ENCODE measurements at places on chromosomes 16 and 17. TPM values are rescaled to one million over a fixed set of nuclear protein-coding genes. Genes with fewer than 3 reads are reported as not detected.

ZG16 gene
- total RNA-seq, result not detected

CACNA1G gene
- total RNA-seq, result 0.78 TPM

TBC1D26 gene
- total RNA-seq, result 1.3 TPM

RPS2 gene
- total RNA-seq, result 3,461 TPM

KRT12 gene
- total RNA-seq, result 0.27 TPM

PLLP gene
- 1.8 TPM for total RNA-seq

ABI3 gene
- total RNA-seq, result not detected

KCNJ18 gene
- 0.19 TPM for total RNA-seq

- ATAC-seq, result no peak
Measured at GRCh38 chr16:48918520-48919258, 308.7 kb upstream of the N4BP1 start.

DNA sequence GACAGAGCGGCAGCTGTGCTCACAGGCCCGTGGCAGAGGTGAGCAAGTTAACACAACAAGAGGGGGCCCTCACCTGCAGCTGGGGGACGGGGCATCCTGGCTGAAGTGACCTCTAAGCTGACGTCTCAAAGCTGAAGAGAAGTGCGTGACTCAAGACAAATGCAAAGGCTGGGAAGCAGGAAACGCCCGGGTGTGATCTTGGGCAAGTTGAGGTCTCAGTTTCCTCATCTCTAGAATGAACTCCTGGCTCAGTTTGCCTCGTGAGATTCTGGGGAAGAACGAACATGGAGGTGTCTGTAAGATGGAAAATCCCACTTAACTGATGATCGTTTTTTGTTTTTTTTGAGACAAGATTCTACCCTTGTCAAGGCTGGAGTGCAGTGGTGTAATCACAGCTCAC, 40.1 kb upstream of the C1QL1 start:
- ATAC-seq, result no peak

DNA sequence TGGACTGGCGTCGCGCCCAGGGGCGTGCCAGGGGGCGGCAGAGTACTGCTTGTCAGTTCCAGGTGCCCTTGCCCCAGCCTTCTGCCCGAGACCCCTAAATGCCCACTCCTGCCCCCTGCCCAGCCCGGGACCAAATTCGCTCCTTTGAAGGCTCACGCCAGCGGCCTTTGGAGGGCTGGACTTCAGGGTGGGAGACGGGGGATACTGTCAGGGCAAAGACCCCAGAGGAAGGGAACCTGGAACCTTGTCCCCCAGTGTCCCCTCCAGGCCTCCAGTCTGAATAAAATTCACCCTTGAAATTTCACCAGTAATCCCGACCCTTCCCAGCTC, 737 bp downstream of the OTOP3 start:
- no peak for ATAC-seq

DNA sequence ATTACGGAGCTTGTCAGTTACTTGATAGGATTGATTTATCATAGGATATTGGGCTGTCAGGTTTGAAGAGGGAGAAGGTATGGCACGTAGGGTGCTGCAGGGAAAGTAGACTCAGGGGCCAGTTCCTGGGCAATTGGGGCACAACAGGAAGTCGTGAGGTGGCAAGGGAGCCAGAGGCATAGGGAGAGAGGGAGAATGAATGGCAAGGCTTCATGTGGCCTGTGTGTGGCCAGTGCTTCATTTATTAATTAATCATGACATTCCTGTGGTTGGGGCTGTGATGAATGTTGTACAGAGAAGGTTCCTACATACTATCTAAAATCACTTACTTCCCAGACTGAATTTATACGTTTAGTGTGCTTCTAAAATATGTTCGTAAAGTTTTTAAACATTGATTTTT, 19.3 kb downstream of the MFSD11 start:
- ATAC-seq, result no peak

DNA sequence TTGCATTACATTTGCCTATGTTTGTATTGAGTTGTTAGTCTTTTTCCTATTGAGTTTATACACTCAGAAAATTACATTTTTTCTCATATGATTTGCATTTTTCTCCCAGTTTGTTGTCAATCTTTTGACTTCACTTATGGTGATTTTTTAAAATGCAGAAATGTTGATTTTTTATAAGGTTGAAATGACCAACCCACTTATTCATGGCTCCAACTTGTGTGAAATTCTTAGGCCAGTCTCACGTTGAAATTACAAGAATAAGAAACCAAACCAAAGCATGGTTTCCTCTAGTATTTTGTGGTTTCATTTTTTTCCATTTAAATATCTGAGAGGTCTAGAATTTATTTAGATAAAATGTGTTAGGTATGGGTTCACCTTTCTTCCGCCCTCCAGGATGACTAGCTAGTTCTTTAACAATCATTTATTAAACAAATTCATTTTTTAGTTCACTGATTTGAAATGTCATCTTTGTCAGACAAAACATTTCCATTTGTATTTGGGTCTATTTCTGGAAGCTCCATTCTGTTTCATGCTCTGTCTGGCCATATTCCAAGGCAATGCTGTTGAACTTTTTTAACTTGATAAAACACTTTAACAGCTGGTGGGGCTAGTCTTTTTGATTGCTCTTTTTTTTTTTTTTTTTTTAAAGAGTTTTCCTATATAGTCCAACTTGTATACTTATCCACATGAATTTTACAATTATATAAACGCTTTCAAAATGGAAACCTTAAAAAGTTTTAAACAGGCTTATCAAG, 40.0 kb downstream of the FAM20A start:
- ATAC-seq, result peak; percentile 58

DNA sequence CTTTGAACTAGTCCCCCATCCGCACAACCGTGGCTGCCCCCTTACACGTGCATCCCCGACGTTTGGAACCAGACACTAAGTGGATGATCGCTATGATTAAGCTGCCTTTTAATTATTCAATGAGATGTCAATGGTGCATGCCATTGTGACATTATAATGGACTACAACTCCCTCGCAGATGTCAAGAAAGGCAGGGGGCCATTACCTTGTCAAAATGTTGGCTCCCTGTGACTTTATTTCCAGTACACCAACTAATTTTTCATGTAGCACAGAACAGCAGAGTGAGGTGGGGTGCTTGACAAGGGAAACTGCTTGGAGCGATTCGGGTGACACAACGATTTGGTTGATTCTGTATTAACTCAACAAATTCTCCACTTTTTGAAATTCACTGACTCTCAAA, 26.5 kb downstream of the ASIC2 start:
- ATAC-seq, result no peak

DNA sequence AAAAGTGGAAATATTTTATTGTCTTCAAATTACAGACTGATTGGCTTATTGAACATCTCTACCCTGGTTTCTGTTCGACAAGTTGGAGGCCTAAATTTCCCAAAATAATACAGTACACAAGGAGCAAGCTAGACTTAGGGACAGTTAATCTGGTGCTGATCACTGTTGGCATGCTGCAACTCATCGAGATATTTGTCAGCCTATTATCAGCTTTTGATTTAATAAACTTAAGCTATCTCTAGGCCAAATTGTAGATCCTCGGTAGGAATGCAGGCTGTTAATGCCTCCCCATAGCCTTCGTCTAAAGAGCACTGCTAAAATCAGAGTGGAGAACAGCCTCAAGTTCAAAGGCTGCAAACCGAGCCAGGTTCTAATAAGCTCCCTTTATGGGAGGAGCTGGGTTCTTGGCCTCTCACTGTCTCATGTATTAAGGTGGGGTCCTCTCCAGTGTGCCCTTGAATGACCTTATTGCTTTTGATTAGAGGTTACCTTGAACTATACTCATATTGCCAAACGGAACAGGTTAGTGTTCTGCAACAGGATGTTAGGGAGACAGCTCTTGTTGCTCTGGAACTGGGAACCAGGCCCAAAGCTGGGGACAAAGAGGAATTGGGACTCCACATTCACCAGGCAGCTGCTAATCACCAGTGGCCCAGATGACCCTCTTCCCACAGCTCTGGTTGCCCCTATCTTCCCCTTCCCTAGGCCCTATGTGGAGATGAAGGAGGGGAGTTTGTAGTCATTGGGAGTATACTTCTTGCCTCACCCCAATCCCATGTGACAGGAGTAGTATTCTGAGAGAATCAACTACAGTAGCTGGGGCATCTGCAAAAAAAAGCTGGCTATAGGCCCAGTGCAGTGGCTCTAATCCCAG, 69.5 kb upstream of the NOL11 start:
- ATAC-seq, result no peak

DNA sequence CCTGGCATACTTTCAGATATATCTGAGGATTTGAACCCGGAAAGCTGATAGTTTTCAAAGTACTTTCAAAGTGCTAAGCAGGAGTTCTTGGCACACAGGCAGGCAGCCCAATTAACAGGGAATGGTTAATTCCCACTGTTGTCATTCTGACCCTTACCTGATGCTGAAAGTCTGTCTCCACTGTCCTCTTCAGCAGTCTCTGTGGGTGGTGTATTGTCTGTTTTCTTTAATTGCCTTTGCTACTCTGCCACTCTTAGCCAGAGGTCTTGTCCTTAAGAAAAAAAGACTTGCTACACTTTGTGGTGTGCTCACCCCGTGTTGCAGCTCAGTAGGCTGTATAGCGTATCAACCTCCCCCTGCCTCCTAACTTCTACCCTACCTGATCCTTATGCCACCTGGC, 63.2 kb upstream of the SLC12A3 start:
- ATAC-seq, result no peak

DNA sequence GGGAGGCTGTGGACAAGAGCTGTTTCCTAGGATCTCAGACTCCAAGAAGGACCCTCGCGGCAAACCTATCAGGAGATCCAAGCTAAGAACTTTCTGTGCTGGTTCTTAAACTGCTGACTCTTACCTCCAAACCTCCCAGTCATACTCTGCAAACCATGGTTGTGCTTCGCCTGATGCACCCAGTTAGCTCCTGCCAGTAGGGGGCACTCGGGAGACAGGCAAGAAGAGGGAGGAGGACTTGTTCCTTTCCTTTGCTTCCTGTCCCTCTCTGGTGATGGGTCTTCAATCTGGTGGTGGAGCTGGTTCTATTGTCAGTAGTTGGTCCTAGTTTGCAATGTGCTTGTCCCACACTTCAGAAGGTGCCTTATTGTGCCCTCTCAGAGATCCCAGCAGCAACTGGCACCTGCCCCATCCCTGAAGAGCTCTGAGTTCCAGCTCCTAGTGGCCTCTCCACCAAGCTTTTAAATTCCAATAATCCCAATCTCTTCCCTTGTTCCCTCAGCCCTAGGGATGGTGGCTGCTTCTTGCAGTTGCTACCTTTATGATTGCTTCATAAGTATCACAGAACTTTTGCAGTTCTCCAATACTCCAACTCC, 113.5 kb upstream of the RPL38 start:
- no peak for ATAC-seq

GRCh38 chr16:872436-873242, 72.1 kb upstream of the GNG13 start:
- ATAC-seq, result no peak

DNA sequence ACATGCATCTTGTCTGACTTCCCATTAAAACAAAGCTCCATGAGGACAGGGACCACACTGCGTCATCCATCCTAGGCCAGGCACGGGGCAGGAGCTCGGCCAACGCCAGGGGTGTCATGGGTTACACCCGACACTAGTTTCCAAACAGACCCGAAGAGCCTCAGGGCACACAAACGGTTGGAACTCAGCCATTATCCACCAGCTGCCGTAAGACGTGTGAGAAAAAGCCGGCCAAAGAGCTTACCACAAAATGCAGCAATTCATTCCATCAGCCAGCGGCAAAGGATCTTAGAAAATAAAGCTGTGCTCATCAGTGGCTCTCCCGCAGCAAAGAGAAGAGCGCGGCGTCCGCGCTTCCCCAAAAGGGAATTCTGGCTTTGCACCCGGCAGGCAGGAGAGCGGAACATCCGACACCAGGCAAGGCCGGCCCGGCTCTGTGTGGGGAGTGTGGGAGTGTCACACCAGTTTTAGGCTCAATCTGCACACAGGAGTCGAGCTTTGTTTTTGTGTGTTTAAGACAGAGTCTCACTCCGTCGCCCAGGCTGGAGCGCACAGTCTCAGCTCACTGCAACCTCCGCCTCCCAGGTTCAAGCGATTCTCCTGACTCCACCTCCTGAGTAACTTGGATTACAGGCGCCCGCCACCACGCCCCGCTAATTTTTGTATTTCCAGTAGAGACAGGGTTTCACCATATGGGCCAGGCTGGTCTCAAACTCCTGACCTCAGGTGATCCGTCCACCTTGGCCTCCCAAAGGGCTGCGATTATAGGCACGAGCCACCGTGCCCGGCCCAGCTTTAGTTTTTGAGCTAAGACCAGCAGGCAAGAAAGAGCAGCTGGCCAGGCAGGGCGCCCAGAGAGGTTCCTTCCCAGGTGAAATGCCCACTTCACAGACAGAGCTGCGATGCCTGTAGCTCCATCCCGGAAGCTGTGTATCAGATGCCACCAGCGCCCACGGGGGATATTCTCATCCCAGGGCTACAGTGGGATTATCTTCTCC, 1.5 kb downstream of the SLC38A8 start:
- ATAC-seq, result no peak

DNA sequence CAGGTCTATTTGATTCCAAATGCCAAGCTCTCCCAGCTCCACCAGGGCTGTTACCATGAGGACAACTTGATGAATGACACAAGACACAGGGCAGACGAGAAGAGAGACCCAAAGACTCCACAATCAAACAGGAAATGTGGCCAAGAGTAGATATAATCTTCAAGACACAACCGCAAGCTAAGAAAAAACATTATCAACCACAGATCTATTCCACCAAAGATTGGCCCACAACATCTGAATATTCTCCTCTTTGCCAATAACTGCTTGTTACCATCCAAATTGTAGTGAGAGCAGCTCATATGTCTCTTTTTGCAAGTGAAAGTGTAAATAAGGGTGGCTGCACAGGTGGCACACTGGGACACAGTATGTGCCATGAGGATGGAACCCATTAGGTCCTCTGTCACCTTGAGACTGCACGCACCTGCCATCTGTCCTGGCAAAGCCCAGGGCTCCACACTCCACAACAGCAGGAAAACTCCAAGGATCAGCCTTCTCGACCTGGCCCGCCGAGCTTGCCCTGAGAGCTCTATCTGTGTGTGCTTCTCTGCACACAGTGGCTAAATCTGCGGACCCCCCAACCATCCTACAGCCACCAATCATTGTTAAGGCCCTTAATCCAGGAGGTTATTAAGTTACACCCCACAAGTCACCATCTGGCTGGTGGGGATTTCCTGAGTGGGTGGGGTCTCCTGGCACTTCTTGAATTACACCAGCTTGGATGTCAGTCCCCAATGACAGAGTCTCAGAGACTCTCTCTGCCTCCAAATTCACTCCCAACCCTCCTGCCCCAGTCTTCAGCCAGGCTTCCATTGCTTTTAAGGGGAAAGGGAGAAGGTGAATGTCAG, 50.5 kb downstream of the DYNLRB2 start:
- peak; percentile 21 for ATAC-seq

GRCh38 chr17:16215965-16216316, 607 bp upstream of the NCOR1 start:
- no peak for ATAC-seq

DNA sequence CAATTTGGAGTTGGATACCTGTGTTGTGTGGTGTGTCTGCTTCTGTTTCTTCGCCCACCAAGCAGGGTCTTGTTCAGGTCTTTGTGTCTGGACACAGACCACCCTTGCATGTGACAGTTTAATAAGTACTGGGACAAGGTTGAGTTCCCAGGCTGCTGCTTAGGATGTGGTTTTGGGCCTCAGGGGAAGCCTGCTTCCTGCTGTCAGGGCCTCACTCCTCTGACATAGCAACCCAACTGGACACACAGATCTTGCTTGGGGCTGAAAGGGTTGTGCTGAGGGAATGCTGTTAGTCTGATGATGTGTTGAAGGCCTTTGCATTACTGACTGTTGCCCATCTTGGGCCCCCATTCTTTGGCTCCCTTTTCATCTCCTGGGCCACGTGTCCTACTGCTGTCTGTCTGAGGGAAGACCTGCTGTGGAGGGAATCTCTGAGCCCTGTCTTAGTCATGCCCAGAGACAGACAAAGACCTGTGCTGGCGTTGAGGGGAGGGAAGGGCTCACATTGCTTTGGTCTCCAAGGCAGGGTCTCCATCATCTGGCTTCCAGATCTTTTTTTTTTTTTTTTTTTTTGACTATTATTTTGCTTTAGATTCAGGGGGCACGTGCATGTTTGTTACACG, 4.7 kb upstream of the TGFB1I1 start:
- no peak for ATAC-seq

Measured in motor neuron (in vitro differentiated cells).